ENCODE measurements at places on chromosomes 16 and 17.

- DNase-seq: no peak
Observed at GRCh38 chr16:8958344-8959167, 5.2 kb downstream of the USP7 start.

GRCh38 chr16:85157813-85158742 is 45.8 kb upstream of the CIBAR2 start:
- no peak for DNase-seq

DNA sequence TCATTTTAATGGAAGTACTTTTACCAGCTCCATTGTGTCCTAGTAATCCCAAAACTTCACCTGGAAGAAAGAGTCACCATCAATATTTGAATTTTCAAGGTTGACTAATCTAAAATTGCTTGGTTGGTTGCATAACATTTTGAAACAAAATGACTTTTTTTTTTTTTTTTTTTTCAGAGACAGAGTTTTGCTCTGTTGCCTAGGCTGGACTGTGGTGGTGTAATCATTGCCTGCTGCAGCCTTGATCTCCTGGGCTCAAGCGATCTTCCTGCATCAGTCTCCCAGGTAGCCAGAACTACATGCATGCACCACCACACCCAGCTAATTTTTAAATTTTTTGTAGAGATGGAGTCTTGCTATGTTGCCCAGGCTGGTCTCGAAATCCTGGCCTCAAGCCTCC is 12.6 kb upstream of the ABCA6 start:
- DNase-seq: no peak

DNA sequence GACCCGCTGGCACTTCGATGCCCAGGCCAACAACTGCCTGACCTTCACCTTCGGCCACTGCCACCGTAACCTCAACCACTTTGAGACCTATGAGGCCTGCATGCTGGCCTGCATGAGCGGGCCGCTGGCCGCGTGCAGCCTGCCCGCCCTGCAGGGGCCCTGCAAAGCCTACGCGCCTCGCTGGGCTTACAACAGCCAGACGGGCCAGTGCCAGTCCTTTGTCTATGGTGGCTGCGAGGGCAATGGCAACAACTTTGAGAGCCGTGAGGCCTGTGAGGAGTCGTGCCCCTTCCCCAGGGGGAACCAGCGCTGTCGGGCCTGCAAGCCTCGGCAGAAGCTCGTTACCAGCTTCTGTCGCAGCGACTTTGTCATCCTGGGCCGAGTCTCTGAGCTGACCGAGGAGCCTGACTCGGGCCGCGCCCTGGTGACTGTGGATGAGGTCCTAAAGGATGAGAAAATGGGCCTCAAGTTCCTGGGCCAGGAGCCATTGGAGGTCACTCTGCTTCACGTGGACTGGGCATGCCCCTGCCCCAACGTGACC is 5.0 kb downstream of the WFIKKN2 start:
- no peak for DNase-seq

DNA sequence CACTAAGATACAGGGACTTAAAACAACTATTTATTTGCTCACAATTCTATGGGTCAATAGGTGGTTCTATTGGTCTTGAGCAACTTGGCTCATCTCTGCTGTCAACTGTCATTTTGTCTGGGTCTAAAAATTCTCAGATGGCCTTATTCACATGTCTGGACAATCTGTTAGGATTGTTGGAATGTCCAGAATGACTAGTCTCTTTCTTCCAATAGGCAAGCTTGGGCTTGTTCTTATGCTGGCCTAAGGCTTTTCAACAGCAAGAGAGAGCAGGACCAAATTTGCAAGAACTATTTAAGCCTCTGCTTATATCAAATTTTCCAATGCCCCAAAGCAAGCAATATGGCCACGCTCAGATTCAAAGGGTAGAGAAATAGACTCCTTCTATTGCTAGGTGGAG is 240.9 kb downstream of the KIF2B start:
- no peak for DNase-seq

GRCh38 chr17:64534187-64534586 is 27.4 kb downstream of the CEP95 start:
- DNase-seq: no peak

DNA sequence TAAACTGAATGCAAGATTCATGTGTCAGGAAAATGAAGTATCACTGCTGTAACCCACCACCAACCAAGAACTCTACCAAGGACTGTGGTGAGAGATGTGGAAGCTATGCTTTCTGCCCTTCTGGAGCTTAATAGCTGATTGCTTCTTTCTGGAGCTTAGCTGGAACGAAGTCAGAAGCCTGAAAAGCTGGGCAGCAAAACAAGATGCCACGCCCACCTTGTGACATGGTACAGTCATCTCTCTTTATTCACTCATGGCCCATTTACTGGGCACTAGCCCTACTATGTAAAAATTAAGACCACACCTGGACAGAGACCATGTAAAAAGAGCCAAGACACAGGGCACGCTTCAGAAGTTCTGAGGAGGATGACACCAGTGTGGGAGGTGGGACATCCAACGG is 48.1 kb downstream of the TEX2 start:
- DNase-seq: no peak

GRCh38 chr17:8371786-8372185 is 4.7 kb downstream of the KRABD2 start:
- no peak for DNase-seq

DNA sequence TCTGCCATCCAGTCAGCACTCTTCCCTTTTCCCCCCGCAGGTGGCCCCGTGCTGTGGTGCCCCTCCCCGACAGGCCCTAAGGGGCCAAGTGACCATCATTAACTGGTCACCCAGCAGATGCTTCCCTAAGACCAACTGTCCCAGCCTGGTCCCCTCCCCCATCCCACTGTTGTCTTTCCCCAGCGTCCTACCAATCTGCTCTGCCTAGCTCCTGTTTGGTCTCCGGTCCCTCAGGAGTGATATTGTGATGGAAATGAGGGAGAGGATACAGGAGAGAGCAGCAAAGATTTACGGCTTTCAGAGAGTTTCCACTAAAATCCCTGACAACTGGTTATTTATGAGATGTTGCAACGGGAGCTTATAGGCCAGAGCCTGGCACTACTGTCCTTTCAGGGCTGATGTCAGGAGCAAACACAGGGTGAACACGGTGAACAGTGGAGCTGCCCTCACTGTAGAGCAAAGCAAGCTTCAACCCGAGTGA is 1.4 kb upstream of the TTLL6 start:
- no peak for DNase-seq

DNA sequence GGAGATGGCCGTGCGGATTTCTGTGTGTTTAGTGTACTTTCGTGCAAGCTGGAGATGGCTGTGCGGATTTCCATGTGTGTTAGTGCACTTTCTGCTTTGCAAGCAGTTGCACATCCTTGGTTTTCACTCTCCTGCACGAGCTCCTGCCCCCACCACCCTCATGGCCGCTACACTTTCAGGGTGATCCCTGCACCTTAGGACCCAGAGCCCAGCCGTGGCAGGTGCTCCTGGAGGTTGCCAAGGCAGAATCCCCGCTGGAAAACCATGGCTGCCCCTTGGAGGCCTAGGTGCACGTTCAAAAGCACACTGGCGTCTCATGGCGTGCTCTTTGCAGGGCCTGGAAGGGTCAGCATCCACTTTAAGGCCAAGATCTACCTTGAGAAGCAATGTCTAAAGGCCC is 311.0 kb upstream of the TNRC6C start:
- no peak for DNase-seq

- no peak for DNase-seq
Observed at GRCh38 chr16:13896543-13897182, 23.3 kb upstream of the ERCC4 start.

GRCh38 chr16:48053418-48053745 is 102.4 kb downstream of the ABCC12 start:
- DNase-seq: no peak

- no peak for DNase-seq
Observed at GRCh38 chr17:10699856-10700255, 2.5 kb downstream of the ADPRM start.

GRCh38 chr16:19858340-19859018 is 26.2 kb downstream of the GPRC5B start:
- no peak for DNase-seq

DNA sequence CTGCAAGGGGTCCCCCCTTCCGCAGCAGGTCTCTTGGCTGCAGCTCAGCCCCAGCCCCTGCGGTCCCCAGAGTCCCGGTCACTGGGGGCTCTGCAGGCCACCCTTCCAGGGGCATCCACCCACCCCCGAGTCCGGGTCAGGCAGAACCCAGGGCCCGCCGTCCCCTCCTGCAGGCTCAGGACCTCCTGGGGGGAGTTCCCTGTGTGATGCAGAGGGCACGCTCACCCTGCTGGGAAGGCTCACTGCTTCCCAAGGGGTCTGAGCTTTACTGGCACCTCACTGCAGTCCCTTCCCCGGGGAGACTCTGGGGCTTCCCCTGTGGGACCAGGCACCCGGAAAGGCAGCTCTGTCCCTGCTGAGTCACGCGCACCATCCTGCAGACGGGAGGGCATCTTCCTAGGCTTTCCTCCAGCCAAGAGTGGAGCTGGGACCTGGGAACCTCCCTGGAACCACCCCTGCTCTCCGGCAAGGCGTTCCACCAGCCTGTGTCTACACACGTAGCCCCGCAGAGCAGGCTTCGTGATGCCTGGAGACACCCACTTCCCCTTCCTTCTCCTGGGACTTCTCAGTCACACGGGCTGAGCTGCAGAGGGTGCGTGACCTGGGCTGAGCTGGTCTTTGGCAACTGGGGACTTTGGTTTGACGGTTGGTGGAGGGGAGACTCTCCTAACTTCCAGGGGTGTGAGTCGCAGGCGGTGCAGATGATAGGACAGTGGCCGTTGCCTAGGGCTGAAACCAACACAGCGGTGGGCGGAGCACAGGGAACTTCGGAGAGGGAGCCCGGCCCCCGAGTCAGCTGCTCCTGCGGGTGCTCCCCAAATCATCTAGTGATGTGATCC is 23.4 kb downstream of the SLC25A10 start:
- DNase-seq: no peak

DNA sequence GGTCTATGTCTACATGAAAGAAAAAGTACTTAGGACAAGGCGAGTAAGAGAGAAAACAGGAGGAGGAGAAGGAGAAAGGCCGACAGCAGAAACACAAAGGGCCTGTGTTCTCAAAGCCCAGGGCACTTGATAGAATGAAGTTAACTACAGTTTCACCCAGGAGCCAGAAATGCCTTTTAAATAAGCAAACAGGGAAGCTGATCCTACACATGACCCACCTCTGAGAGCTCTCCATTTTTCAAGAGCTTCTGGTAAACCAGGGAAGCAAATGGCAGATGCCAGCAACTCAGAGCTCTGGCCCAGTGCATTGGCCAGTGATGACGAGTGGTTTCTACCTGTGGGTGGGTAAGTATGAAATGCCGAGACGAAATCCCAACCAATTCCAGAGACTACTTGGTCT is 163.4 kb downstream of the ZFHX3 start:
- no peak for DNase-seq

DNA sequence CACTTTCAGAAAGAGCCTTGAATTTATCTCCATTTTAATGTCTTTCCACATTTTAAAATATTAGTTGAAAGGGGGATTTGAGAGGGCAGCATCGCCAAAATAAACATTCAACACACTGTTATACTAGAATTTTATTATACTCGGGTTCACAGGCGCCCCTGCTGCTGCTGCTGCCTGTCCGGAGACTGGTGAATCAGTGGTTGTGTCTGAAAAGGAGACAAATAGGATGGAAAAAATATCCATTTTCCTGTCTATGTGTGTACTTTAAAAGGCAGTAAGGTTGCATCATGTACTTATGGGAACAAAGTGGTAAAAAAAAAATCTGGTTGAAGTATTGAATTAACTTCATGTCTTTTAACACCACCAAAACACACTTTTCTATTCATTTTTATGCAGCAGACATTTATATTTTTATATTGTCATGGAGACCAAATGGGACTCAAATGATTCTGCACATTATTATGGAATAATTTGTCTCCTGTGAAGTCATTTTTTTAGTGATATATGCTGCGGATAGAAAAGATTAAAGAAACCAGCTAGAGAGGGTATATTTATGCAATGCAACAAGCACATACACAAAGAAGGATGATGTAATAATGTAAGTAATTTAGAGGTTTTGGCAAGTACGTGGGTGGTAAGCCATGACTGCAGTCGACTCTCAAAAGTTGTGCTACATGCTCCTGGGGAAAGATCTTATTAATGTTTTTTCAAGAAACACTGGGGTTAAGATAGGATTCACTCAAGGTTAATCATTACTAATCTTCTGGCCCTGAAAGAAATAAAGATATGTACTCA is 759.0 kb upstream of the SOX9 start:
- no peak for DNase-seq

DNA sequence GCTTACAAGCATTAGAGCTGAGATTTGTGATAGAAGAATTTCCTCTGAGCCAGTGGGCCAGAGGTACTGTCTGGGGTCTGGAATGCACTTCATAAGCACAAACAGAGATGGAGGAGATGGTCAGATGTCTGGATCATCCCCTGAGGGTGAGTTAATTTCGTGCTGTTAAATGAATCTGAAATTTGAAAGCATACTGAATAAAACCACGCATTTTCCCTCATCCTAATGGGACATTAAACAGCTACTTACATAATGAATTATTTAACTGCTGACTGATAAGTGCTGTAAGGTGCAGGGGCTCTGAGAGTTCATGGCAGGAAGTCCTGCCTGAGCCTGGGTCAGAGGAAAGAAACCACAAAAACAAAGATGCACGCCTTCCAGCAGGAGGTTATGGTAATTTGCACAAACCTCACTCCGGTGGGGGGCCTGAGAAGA is 136.3 kb upstream of the XYLT1 start:
- no peak for DNase-seq

DNA sequence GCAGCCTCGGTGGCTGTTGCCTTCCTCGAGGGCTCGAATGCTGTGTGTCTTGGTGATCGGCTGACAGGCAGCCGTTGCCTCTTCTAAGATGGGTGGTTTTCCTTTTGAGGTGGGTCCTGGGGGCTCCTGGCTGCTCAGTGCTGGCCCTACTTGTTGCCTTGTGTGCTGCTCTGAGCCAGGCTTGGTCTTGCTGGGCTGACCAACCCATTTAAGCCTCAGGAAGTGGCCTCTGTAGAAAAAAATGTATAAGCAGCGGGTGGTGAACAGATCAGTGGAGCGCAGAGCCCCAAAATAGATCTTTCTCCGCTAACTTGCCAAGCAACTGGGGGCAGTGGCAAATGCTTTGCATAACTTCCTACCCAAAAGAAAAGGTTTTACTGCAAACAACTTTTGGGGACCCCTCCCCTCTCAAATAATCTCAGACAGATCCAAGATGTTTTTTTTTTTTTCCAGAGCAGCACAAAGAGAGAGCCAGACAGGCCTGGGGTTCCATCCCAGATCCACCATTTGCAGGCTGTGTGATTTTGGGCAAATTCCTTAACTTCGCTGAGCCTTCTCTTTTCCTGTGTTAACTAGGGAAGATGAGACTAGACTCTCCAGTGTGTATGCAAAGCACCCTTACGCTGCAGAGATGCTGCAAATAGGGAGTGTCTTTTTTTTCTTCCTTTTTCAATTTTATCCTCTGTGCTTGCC is 42.5 kb downstream of the PLCG2 start:
- DNase-seq: no peak

- no peak for DNase-seq
Observed at GRCh38 chr17:6297960-6298359, 137.0 kb downstream of the AIPL1 start.

DNA sequence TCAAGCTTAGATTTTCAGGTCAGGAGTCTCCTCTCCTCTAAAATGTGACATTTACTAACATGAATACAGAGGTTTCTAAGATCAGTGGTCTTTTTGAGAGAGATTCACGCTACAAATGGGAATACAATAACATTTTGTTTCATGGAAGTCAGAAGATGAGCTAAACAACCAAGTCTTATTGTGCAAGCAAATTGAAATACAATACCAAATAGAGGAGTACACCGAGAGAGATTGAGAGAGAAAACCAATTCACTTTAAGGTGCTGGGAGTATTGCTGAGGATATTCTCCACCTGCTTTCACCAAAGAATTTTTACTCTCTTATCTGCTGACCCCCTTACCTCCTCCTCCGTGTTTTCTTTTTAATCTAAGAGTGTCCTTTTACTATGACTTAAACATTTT is 11.5 kb downstream of the VEZF1 start:
- DNase-seq: no peak

- DNase-seq: no peak
Observed at GRCh38 chr17:76752006-76752405, 14.1 kb downstream of the MFSD11 start.

All from NCI-H1105 treated with DMSO at 0.1 percent for 48 hours (cell line).